ENCODE measurements at places on chromosomes 1 and 21.

DNA sequence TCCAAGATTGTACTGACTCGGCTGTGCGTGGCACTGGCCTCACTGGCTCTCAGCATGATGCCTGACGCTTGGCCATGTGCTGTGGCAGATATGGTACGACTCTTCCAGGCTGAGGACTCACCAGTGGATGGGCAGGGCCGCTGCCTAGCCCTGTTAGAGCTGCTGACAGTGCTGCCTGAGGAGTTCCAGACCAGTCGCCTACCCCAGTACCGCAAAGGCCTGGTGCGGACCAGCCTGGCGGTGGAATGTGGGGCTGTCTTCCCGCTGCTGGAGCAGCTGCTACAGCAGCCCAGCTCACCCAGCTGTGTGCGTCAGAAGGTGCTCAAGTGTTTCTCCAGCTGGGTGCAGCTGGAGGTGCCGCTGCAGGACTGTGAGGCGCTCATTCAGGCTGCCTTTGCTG lies 2.9 kb downstream of the IPO13 start:
- no peak for DNase-seq

DNA sequence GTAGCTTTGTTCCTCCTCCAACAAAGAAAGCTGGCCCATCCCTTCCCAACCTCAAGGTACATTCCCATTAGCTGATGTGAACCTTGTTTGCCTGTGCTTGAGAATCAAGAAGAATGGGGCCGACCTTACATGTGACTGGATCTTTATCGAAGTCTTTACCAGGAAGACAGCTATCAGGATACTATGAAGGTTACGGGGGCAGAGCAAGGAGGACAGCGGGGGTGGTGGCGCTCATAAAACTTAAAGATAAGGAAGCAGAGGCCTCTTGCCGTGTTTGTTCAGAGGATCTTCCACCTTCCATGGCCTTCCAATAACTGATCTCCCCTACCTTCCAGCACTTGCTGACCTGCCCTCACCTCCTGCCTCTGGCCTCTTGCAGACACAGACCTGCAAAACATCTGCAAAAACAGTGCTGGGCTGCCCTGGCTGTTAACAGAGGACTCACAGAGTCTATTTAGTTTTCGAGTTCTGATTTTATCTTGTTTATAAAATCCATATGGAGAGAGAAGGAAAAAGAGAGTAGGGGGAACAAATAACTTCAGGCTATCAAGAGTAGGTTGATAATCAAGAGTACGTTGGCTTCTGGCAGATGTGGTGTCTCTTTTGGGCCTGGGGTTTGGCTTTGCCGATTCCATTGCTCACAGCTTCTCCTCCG lies 198.0 kb downstream of the HUNK start:
- no peak for DNase-seq

DNA sequence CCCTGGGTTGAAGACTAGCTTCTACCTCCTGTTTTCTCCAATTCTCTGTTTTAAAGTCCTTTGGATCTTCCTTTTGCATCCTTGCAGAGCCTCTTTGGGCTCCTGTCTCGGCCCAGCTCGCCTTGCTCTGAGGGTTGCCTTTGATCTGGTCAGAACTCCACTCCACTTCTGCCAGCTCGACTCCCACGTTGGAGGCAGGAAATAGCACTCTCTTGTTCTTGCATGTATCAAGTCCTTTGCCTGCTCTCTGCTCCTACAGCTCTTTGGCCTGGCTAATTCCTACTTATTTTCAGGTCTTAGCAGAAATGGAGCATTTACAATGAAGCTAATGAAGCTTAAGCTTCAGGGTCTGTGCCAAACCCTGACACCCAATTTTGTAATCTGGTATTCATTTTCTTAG lies 21.1 kb upstream of the B3GALNT2 start:
- DNase-seq, result no peak

DNA sequence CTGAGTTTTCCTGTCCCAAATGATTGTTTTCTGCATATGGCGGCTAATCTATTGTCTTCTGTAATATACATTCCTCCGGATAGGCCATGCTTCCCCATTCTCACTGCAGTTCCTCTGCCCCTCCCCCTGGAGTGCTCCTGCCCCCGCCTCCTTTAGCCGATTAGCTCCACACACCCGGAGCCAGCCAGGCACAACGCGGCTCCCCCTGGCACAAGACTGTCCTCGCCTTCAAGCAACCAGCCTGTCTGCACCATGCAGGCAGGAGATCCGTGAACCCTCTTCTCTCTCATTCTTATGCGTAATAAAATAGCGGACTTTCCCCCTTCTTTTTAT lies 18.0 kb downstream of the SERTAD4 start:
- no peak for DNase-seq

- DNase-seq, result no peak
Measured at GRCh38 chr1:207908107-207908734, 2.7 kb downstream of the CD34 start.

GRCh38 chr1:167128261-167129227 lies 34.7 kb downstream of the STYXL2 start:
- DNase-seq, result no peak

DNA sequence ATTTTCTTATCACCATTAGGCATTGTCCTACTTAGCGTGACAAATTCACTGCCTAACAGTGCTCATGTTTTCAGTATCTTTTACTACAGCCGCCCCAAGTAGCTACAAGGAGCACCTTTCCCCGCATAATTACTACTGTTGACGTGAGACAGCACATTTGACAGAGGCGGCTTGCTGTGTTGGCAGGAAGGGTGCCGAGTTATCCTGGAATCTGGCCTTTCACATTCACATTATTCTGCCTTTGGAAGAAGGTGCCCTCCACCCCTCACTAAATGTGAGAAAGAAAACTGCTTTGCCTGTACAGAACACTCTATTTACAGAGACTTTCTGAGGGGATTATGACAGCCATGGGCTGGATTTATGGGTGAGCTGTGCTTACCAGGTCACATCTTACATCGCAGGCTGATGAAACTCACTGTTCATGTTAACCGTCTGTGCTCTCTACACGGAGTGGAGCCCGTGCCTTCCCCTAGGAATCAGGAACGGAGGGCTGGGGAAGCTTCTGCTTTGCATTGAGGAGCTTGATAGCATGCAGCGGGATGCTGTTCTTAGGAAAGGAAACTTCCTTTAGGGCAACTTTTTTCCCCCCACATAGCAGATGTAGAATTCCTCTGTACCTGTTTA lies 148.0 kb upstream of the ZRANB2 start:
- no peak for DNase-seq

DNA sequence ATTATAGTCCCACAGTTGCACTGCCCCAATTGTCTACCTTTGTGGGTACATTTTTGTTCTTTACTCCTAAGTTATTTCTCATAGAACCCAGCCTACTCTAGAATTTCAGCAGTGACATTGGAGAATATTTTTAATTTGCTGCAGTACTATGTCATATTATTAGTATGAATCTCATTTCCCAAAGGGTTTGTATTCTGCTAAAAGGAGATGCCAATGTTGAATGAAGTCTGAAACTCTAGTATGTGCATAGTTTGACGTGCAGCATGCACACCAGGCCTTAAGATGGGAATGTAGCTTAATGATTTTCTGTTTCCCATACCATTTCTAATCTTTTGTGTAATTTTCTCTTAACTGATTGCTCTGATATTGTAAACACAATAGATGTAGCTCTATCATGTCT lies 10.5 kb upstream of the C1orf105 start:
- DNase-seq, result no peak

DNA sequence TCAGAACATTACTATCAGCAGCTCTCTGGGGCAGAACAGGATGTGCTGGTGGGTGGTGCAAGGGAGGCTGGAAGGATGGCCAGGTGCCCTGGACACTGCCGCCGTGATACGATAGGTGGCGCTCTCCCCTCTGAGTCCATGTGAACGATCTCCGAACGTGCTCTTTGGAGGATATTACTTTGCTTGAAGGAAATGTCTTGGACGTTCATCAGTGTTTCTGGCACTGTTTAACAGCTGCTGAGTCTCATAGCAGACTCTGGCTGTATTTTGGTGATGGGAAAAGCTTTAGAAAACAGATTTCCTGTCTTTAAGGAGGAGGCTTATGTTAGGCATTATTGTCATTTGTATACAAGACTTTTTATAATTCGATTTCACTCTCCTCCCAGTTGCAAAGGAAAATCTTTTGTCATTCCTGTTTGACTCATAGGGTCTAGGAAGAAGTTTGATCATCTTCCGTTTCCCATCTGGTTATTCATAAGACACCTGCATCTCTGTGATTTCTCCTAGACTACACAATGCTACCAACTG lies 386.2 kb upstream of the ADGRL2 start:
- DNase-seq, result no peak

DNA sequence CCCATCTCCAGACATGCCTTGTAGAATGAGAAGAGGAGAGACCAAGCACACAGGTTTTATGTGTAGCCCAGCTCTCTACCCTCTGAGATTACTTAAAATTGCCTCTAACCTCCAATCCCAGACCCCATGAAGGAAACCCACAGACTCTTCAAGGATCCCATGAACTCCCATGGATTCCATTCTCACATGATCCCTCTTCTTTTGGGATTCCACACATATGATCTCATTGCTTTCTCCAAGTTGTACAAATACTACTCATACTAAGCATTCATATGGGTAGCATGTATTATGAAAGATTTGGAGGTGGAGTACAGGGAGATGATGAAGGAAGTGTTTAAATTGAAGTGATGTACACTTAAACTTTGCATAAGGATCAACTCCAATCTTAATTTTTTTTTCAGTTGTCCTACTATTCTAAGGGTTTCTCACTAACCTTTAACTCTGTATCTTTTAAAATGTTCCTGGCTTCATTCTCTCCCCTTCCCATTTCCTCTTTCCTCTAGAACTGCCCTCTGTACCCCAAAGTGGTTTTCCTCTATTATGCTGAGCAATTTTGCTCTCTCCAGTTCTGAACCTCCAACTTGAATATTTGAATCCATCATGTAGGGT lies 41.6 kb downstream of the MFSD2A start:
- no peak for DNase-seq

DNA sequence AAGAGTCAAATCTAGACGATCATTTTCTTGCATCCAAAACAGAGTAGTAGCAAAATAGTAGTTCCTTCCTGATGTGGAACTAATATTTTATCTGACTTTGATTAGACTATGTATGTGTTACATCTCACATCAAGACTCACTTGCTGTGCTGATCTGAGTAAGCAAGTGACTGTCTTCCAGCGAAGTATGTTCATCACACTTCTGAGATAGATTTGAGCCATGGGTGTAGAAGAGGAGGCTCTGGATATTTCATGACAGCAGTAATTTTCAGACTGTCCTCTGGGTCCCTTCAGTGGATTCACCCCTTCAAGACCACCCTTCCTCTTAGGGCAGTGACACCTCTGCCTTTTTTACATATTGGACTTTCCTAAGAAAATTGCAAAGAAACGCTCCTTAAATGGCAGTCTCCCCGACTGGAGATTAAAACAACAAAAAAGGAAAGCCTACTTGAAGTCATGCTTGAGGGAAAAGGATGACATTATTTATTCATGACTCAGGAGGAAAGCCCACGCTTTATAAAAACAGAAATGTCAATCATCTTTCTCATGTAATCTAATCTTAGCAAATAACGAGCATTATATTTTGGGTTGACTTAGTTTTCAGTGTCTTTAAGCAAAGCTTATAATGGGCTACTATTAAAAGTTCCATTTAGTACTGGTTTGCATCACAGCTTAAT lies 22.8 kb downstream of the ATP1B1 start:
- no peak for DNase-seq

- no peak for DNase-seq
Measured at GRCh38 chr21:41953249-41953830, 478 bp downstream of the C2CD2 start.

DNA sequence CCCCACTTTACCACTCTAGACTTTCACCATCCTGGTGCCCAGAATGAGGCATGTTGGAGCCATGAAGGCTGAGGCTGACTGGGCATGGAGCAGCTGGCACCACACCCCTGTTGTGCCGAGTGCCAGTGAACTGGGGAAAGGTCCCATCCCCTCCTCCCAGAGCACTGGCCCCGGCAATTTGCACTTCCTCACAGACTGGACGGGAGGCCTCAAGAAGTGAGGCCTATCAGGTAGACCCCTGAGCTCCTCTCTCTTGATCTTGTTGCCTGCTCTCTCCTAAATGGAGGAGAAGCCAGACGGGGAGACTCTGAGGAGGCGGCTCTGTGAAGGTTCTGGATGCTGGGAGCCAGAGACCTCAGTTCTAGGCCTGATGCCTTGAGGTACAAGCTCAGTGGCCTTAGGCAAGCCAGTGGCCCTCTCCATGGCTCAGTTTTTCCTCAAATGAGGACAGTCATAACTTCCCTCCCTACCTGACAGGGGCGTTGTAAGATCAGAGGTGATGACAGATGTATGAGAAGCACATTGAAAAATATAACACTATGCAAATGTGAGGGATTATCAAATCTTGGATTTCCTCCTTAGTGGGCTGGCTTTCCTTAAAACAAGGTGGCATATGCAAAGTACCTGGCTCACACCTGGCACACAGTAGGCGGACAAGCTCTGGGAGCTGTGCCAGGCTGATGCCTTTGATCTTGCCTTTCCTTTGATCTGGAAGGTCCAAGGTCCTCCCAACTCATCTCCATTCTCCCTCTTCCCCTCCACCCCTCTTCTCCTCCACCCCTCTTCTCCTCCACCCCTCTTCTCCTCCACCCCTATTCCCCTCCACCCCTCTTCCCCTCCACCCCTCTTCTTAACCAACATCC lies 6.7 kb downstream of the GRHL3 start:
- no peak for DNase-seq

DNA sequence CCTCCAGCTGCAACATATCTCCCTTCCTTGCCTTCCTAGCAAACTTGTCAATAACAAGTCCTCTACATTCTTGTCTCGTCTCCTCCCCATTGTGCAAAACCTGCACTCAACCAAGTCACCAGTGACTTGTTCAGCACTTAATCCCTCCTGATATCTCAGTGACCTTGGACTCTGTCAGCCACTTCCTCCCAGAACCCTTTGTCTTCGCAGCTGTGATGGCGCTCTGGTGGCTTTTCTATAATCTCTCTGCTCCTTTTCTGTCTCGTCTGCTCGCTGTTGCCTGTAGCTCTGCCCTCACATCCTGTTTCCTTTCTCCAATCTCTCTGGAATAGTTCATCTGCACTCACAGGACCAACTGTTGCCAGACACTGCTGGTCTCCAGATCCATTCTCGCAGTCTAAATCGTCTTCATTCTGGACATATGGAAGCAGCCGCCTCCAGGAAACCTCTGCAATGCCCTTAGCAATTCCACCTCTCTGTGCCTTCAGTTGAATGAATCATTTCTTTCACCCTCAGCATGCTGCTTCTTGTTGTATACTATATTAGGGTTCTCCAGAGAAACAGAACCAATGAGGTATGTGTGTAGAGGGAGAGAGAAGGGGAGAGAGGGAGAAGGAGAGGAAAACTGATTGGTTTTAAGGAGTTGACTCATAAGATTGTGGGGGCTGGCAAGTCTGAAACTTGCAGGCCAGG lies 17.4 kb upstream of the IFNAR2 start:
- no peak for DNase-seq

GRCh38 chr1:89269277-89269676 lies 3.4 kb downstream of the GBP5 start:
- no peak for DNase-seq

DNA sequence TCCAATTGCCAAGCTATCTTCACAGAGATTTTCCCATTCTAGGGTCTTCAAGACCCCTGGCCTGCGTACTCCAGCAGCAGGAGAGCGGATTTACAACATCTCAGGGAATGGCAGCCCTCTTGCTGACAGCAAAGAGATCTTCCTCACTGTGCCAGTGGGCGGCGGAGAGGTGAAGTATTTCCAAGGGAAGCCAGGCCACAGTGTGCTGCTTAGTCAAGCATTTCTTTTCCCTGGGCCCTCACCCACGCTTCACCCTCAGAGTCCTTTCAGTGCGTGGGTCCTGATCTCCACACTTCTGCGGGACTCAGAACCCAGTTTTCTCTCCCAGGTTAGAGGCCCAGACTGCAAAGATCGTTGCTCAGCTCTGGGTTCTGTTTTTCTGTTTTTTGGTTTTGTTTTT lies 13.1 kb downstream of the CDCA8 start:
- DNase-seq, result no peak

- no peak for DNase-seq
Measured at GRCh38 chr1:233480198-233480597, 133.7 kb upstream of the KCNK1 start.

- no peak for DNase-seq
Measured at GRCh38 chr1:220873087-220873486, 6.2 kb upstream of the HLX start.
